ENCODE measurements at places on chromosomes 4 and X.

DNA sequence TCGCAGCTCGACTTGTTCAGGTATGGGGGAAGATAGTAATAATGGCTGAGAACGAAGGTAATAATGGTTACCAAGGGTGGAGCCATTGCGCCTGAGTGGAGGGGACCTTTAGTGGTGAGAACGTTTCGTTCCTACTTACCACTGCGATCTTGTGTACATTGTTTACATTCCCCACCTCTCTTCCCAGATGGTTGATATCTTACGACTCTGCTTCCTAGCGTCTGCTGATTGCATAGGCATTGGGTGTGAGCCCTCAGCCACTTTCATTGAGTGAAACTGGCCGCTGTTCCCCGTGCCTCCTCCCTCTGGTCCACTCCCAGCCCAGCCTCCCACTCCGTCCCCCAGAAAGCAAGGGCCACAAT lies 850 bp downstream of the IGBP1 start:
- DNase-seq, result peak; percentile 29

DNA sequence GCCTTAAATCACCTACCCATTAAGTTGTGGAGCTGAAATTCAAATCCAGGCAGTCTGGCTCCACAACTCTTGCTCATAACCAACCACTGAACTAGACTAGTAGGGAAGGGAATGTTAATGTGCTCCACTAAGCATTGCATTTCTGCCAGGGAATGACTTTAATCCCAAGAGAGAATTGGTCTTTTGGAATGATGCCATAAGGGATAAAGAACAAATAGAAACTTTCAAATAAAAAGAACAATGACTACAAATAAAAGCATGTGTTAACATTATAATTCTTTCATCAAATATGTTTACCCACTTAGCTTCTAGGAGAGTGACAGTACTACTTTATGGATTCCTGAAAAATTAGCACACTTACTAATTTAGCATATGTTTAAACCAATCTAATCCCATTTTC lies 905.9 kb downstream of the CENPC start:
- DNase-seq, result no peak

GRCh38 chr4:11949355-11949754 lies 520.7 kb upstream of the HS3ST1 start:
- DNase-seq, result no peak

GRCh38 chrX:17812763-17813162 lies 48.3 kb downstream of the RAI2 start:
- DNase-seq, result no peak

- no peak for DNase-seq
Observed at GRCh38 chr4:8702516-8703400, 110.2 kb downstream of the CPZ start.

DNA sequence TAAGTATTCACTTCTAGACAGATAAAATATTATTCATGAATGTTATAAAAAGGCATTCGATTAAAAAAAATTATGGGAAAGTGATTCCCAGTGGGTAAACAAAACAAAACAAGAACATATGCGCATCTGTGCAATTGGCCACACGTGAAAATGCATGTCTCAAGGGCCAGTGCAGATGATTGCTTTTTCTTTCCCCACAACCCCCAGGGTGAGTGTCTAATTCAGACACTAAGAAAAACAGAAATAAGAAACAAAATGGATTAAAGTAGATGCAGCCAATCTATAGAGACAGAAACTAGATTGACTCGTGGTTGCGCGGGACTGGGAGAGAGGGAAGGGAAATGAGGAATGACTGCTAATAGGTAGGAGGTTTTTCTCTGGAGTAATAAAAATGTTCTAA lies 49.5 kb downstream of the GPM6A start:
- DNase-seq, result no peak

DNA sequence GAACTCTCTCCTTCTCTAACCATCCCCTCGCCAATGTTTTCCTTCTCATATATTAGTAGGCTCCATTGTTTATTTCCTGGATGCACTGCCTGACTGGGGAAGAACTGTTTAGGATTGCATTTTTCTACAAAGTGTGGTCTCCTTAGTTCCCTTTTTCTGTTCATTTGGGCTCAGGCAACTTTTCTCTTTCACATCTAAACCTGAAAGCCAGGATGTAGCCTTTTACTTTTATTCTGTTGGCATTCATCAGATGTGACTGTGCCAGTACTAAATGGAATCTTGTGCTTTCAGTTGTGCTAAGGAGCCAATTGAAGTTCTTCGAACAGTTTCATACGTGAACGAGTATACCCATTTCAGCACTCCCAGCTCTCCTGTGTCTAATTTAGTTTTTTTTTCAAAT lies 59.8 kb downstream of the DDIT4L start:
- no peak for DNase-seq
